ENCODE measurements at places on chromosomes 4 and X. TPM values are rescaled to one million over a fixed set of nuclear protein-coding genes. Genes with fewer than 3 reads are reported as not detected.

- peak; percentile 22 for DNase-seq
Measured at GRCh38 chr4:98501383-98501782, 157.0 kb downstream of the TSPAN5 start.

The SH3RF1 gene
- total RNA-seq: 59.5 TPM

DNA sequence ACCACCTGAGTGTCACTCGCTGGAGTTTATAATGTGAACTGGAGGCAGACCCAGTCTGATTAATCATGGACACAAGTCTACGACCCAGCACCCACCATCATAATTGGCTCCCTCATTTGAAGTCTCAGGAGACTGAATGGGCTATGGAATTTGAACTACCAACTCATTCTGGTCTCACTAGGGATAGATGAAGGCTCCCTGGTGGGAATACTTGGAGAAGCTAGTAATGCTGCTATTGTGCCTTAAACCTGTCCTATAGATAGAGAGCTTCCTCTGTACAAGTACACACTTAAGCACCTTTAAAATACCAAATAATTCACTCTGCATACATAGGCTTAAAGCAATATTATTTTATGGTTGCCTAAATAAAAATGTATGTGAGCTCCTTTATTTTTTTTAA, 90.8 kb upstream of the SMARCAD1 start:
- no peak for DNase-seq

DNA sequence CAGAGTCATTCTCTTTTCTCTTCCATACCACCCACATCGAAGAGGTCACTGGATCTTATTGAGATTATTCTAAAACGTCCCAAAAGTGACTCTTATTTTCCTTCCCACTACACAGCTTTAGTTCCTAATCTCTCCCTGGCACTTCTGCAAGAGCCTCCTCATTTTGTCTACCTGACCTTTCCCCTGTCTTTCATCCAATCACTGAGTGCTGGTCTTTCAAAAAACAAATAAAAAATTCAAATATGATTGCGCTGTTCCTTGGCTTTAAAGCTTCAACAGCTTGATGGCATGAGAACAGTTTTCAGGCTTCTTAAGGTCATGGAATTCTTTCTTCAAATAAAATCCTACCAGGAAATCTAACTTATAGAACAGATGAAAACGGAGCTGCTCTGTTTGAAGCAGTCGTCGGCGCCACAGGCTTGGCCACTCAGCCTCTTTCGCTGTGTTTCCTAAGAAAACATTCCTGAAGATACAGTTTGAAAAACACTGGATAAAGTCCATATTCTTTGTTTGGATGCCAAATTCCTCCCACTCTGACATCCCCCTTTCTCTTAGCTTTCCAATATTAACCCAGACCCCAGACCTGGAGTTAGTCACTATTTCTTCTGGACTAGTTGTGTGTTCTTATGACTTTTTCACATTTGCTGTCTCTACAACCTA, 12.5 kb downstream of the SYTL5 start:
- DNase-seq: no peak

DNA sequence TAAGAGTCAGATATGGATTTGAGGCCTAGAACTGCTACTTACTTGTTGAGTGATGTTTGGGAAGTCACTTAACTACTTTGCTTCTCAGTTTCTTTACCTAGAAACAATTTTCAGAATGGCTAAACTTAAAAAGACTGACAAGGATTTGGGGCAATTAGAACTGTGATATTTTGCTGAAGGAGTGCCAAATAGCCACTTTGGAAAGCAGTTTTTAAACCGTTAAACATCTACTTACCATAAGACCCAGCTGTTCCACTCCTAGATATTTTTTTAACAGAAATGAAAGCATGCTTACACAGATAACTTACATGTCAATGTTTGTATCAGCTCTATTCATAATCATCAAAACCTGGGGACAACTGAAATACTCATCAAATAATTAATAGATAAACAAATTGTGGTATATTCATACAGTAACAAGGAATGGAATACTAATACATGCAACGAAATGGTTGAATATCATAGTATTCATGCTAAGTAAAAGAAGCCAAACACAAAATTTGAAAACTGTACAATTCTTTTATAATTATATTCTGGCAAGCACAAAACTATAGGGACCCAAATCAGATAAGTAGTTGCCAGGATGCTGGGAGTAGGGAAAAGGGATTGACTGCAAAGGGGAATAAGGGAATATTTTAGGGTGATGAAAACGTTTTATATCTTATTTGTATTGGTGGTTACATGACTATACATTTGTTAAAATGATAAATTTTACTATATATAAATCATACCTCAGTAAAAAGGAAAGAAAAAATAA, 24.0 kb downstream of the RPA4 start:
- DNase-seq: no peak

DNA sequence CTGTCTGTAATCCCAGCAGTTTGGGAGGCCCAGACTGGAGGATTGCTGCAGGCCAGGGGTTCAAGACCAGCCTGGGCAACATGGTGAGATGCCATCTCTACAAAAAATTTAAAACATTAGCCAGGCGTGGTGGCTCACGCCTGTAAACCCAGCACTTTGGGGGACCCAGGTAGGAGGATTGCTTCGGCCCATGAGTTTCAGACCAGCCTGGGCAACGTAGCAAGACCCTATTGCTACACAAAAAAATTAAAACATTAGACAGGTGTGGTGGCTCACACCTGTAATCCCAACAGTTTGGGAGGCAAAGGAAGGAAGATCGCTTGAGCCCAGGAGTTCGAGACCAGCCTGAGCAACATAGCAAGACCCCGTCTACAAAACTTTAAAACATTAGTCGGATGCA, 1.3 kb downstream of the DHRSX start:
- no peak for DNase-seq

The TENM3 gene
- 0.54 TPM for total RNA-seq

Data from HCT116 (cell line).